ENCODE measurements at places on chromosomes 13 and 19. TPM values are rescaled to one million over a fixed set of nuclear protein-coding genes. Genes with fewer than 3 reads are reported as not detected.
A peak's percentile ranks its signal among the peaks of the same experiment; 100 is the strongest.

DNA sequence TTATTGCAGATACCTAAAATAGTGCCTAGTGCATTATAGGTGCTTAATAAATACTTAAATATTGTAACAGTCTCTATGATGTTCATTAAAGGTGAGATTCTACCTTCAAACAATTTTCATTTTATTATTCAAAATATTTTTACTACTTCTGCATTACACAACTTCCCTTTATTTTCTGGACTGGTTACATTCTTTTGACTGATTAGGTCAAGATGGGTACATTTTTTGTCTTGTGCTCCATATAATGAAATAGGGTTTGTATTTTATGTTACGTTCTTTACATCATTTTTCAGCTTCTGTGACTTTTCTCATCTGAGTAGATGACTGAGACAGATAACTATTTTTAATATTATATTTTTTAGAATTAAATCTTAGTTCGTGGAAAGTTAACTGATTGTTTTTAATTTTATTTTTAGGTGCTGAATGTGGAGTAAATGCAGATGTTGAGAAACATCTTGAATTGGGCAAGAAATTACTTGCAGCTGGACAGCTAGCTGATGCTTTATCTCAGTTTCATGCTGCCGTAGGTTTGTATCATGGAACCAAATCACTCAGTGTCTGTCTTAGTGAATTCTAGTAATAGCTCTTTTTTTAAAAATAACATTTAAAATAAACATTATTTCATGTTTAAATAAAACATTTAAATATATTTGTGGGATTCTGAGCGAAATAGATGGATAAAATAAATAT is 32.0 kb downstream of the DNAJC3 start:
- no peak for DNase-seq

GRCh38 chr13:99237981-99238662 is 20.1 kb downstream of the GPR18 start:
- no peak for DNase-seq

GRCh38 chr13:57063007-57063406 is 77.7 kb upstream of the PRR20A start:
- no peak for DNase-seq

DNA sequence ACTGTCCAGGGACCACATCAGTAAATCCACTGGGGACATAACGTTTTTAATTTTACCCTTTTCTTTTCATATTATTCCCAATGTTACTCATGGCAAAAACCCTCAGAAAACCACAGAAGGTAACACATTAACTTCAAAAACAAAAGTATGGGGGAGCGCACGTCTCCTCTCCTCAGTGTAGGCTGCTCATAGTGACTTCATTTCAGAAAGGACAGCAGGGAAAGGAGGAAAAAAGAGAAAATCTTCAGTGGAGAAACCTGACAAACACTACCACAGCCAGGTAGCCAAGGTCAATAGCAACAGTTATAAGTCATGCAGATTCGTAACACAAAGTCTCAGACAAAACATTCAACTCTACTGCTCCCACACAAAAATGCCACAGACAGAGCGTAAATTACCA is 21.4 kb downstream of the DZIP1 start:
- no peak for DNase-seq

Gene LAIR1
- 19.7 TPM for total RNA-seq

- DNase-seq = no peak
Observed at GRCh38 chr13:100231176-100231575, 142.3 kb downstream of the PCCA start.

- peak; percentile 20 for DNase-seq
Observed at GRCh38 chr13:89554801-89555200, 1792.7 kb upstream of the MIR17HG start.

DNA sequence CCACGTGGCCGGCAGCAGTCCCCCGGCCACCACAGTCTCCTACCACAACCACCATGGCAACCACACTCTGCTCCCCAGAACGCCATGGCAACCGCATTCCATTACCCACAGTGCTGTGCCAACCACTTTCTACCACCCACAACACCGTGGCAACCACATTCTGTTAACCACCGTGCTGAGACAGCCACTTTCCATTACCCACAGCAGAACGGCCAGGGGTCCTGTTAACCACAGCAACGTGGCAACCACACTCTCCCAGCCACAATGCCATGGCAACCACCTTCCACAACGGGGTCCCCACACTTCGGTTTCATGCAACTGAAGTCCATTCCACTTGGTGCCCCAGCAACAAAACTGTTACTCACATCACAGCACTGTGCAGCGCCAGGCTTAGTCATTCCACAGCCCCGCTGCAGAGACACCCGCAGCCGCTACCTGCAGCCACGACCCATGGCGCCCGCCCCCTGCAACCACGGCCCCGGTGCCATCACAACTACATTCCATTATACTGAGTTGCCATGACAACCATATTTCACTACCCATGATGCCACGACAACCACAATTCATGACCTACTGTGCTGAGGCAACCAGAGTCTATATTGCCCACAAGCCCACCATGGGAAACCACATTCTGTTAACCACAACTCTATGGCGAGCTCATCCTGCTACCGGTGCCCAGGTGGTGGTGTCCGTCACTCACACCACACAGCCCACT is 10.0 kb downstream of the DPF1 start:
- no peak for DNase-seq

GRCh38 chr13:105599477-105600037 is 935.9 kb downstream of the EFNB2 start:
- no peak for DNase-seq

DNA sequence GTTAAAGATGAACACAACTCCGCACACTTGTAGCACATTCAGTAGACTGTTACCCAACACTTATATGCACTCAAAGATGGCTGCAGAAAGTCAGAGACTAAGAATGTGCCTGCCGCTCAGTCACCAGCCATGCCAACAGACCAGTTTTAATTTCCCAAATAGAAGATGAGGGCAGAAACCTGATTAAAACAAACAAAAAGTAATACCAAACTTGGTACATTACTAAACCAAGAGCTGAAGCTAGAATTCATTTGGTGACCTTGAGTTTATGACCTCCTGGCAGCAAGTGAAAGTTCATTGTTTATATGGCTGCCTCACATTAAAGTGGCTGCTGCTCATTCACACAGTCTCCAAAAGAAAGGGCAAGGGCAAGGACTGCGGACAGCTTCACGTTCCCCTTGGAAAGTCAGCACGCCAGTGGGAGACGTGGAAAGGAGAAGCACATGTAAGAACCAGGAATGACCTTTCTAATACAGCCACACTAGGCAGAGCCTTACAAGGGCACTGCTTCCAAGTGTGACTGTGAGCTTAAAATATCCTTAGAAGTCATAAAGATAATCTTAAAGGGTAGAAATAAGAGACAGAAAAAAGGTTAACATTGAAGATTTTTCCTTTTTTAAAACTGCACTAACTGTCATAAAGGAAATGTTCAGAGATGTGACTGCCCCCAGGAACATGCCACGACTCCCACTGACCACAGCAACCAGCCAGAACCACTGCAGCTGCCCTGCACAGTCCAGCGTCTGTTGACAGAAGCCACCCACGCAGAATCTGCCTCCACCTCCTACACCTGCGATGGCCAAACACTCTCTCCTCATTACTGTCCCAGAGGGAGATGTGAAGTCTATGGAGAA is 73.5 kb downstream of the STK24 start:
- DNase-seq = no peak

GRCh38 chr19:29815231-29815630 is 3.4 kb downstream of the CCNE1 start:
- no peak for DNase-seq

Gene SIGLEC8
- total RNA-seq = 0.72 TPM

GRCh38 chr13:35978607-35979316 is 152.4 kb downstream of the DCLK1 start:
- DNase-seq = peak; percentile 62

Gene COX6B2
- not detected for total RNA-seq

DNA sequence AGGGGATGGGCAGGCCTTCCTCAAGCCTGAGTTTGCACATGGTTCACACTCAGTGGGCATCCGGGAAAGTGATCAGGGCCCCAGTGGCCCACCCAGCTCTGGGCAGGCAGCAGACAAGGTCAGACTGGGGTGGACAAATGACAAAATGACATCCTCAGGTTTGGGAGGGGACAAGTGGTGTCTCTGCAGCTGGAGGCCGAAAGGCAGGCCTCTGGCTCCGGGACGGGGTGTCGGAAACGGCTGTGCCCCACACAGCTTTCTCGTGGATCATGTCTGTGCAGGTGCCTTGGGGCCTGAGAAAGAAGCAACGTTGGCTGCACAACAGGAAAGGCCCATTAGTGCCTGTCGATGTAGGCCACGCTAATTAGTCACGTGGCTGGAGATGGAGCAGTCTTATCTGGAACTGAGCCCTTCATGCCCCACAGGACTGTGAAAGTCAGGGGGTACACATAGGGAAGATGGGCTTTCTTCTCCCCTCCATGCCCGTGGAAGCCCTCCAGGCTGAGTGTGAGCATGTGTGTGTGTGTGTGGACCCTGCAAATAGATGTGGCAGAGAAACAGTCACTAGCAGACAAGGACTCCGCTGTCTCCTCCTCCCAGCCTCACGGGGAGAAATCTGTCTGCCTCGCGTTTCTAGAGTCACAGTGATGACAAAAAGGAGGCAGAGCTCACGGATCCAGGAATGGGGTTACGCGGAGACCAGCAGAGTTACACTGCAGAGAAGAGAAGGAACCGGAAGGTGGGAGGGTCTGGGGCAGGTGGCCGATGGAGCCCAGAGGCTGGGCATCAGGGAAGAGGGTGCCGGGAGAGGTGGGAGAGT is 44.2 kb downstream of the CHST8 start:
- no peak for DNase-seq

Gene SLITRK5
- 3.6 TPM for total RNA-seq
